ENCODE measurements at places on chromosomes 3 and 15.

- DNase-seq: no peak
Measured at GRCh38 chr3:177968891-177969290, 567.3 kb upstream of the KCNMB2 start.

- no peak for DNase-seq
Measured at GRCh38 chr3:59878038-59878427, 828.2 kb upstream of the CFAP20DC start.

DNA sequence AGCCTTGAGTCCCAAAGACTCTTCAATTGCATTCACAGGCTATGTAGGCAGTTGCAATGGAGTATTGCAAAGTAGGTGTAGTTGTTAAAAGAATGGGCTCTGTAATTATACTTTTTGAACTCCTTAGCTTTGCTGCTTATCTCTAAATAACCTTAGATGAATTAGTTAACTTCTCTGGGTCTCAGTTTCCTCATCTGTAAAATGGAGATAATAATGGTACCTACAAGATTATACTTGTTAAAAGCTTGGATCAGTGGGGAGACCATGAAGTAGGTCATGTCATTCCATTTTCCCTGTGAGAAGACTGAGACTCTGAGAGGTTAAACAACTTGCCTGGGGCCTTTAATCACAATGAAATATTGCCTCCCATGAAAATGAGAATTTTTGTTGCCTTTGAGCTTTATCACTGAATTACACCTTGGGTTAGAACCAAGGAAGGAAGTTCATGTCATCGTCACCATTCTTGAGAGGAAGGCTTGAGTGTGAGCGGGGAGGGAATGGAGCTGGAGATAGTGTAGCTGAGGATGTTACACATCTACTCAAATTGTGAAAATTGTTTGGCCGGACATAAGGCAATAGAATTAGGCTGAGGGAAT lies 38.1 kb downstream of the CTDSPL start:
- DNase-seq: no peak

DNA sequence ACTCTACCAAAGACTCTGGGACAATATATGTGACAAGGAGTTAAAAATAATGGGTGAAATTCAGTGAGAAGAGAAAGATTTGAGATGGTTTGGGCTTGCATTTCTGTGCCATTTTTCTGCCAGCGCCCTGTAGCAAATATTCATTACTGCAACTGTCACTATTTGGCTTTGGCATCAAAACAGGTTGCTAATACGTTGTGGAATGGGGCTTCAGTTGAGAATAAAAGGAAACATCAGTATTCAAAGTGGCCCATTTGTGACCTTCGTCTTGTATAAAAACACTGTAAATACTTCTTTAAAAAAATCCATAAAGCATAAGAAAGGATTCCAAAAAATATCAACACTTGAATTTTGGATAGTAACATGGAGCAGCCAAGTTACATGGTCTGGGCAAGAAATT lies 309.2 kb downstream of the ZNF385D start:
- no peak for DNase-seq

DNA sequence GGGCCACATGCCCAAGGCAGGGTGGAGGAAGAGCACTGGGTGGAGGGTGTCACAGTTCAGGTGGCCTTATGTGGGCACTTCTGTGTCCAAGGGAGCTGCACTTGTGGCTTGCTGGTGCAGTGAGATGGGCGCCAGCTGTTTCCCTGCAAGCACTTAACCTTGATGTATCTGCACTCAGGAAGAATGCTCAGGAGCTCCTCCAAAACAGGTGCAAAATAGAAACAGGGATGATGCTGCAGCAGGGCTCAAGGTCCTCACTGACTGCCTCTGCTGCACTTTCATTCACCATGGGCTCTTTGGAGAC lies 151.3 kb downstream of the CADPS start:
- no peak for DNase-seq

GRCh38 chr3:98343647-98344507 lies 9.8 kb upstream of the OR5K4 start:
- DNase-seq: no peak

GRCh38 chr15:59385171-59385570 lies 12.5 kb upstream of the MYO1E start:
- no peak for DNase-seq

DNA sequence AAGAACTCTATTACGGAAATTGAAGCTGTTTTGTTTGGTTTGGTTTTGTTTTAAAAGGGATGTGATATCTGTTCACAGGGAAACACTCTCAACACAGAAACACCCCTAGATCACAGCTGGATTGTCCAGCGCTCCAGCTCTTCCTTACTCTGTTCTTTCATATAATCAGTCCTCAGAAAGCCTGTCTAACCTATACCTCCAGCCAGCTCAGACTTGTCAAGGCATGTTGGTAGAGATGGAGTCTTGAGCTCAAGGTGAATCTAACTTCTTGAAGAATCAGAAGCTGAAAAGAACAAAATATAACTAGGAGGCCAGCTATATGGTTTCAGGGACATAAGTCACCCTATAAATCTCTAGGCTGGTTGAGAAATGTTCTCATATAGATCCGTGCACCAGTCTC lies 110.2 kb upstream of the EPHA3 start:
- no peak for DNase-seq

GRCh38 chr3:65878831-65879230 lies 159.9 kb downstream of the MAGI1 start:
- DNase-seq: no peak

DNA sequence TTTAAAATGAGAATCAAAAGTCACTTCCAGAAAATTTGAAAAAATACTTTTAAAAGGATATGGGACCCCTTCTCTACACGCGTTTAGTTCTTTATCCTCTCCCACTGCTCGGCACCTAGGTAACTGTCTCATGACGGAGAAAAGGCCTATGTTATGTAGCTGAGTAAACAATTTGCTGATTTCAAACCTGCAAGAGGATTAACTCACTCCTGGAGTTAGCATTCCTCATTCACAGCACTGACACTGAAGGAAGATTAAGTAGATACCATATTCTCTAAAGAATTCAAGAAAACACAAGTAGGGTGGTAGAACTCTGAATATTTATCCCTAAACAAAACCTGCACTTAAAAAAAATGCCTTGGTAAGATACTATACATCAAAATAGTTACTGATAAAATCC lies 30.2 kb upstream of the PYGO1 start:
- no peak for DNase-seq

- no peak for DNase-seq
Measured at GRCh38 chr3:113295463-113295862, 84.1 kb downstream of the BOC start.

- DNase-seq: peak; percentile 27
Measured at GRCh38 chr3:133487920-133488540, 85.5 kb upstream of the CDV3 start.

GRCh38 chr15:65083262-65083701 lies 6.7 kb downstream of the KBTBD13 start:
- DNase-seq: no peak

DNA sequence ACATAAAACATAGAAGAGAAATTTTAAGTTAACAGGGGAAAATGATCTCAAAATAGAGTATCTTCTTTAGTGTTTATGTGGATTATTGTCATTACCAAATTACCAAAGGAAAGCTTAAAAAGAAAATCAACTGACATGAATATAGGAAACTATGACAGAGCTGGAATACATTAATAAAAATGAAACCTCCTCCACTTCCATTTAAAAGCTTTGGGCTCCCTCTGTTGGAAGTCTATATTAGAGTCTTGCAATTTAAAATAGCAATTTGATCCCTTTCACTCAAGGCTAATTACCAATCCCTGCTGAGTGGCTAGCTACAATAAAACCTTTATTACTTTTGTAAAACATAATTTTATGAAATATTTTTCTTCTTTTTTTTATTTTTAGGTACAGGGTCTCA lies 61.4 kb upstream of the IMPG2 start:
- no peak for DNase-seq

DNA sequence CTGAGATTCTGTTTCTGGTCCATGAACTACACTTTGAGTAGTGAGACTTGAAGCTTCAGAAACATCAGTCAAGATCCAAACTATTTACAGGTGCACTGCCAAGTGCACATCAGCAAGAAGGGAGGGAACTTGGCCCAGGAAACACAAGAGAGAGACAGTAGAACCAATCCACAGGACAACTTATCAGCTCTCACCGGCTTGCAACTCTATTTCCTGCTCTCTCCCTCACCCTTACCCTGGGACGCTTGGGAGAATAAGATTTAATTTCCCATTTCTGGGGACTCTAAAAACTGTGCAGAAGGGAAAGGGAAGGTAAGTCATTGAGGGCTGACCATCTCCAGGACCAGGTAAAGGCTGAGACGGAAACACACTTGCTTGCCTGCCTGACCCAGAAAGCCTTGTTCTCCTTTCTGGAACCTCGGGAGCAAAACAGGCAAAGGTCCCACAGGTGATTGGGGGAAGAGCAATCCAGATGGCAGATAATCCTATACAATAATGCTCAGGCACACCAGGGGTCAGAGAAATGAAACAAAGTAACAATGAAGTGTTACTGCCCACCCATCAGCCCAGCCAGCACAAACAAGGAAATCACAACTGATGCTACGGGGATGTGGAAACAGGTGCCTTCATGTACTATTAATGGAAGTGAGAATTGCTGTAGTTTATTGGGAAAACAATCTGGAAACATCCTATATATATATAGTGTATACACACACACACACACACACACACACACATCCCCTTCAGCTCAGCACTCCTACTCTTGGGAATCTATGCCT lies 154.4 kb downstream of the XXYLT1 start:
- no peak for DNase-seq

- DNase-seq: no peak
Measured at GRCh38 chr3:157157836-157158235, 2.1 kb downstream of the CCNL1 start.

DNA sequence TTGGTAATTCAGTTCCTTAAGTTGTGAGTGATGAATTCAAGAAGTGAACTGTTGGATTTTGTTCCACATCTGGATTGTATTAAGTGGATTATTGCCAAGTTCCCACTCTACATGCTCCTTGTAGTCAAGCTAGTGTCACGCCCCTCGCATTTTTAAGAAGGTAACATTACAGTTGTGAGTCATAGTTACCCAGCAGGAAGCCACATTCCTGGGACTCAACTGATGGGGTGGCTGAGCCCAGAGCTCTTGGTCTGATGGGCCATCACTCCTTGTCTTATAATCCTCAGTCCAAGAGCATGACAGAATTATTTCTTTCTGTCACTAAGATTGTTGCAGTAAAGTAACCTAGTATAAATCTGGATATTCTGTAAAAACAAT lies 102.7 kb downstream of the PTPRG start:
- no peak for DNase-seq

- no peak for DNase-seq
Measured at GRCh38 chr3:69838217-69838616, 99.0 kb downstream of the MITF start.

GRCh38 chr3:126287171-126287535 lies 70.1 kb downstream of the KLF15 start:
- DNase-seq: no peak

DNA sequence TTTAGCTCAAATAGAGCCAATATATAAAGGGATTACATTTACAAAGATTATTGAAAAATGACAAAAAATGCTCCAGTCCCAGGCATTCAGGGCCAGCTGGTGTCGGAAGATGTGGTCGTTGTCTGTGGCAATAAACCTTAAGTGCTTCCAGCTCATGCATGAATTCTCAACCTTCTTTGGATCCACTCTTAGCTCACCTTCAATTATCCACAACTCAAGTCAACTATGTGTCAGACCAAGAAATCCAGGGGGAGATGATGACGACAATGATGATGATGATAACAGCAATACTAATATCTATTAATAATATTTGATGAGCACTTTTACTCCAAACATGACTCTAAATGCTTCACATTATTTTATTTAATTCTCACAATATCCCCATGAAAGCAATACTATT lies 53.6 kb upstream of the PXYLP1 start:
- DNase-seq: no peak

- no peak for DNase-seq
Measured at GRCh38 chr3:36926292-36926897, 18.5 kb downstream of the TRANK1 start.

- DNase-seq: no peak
Measured at GRCh38 chr3:32757618-32758374, 60.0 kb upstream of the TRIM71 start.

DNA sequence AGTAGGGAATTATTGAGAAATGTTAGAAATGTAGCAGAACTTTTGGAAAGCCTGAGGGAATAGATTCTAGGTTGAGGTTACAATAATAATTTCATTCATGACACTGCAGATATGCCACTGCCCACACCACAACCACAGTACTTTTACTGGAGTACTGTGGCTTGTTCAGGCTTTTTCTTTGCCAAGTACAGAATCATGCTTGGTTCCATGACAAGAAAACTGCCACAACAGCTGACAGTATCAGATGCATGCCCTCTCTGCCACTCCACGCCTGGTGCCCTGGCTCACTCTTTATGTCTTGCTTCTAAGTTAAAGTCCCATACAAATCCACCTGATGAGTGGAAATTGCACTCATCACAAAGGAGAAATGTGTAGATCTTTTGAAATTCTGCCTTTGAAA lies 398.6 kb downstream of the ZIC1 start:
- no peak for DNase-seq

DNA sequence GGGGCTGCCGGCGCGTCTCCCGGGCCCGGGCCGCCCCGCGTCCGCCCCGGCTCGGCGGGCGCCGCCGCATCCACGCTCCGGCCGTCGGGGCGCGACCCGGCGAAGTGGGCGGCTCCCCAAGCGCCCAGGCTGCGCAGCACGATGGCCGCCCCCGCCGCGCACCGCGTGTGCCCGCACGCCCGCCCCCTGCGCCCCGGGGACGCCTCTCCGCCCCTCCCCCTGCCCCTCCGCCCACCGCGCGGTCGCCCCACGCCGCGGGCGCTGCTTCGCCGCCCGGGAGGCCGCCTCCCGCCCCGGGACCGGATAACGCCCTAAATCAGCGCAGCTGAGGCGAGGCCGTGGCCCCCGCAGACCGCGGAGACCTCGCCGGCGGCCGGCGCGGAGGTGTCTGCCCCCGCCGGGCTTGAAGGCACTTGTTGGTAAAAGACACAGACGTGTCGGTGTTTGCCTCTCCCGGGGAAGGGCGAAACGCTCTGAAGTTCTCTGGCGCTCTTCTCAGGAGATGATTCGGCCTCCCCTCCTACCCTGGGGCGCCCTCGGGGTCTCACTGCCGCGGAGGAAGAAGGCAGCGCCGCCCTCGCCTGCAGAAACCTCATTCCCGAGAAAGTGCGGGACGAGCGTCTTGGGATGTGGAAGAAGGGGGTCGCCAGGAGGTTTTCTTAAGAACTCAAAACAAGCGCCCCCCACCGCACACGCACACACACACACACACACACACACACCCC lies at the start of gene BNC1:
Gene BNC1 (minus strand): TSS at position 106 of the 725 bp plus-strand sequence. CDS start 36 bp downstream, at position 70.
- DNase-seq: no peak

- DNase-seq: no peak
Measured at GRCh38 chr15:67406257-67406861, 114.6 kb upstream of the C15orf61 start.

- no peak for DNase-seq
Measured at GRCh38 chr15:67116742-67117141, 51.3 kb downstream of the SMAD3 start.

DNA sequence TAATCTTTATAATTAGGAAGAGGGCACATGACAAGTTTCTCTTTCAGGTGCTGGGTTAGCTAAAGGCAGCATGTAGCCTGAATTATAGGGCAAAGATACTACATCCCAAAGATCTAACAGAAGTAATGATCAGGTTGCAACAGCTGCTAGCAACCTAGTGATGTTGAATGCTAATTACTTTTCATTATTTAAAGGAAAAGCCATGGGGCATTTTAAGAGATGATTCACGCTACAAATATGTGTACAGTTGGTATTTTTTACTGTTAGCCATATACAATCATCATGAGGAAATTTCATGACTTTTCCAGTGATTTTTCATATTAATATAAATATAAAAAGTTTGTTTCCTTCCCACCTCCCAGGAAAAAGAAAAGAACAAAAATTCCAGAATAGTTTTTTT lies 43.0 kb downstream of the NEK10 start:
- DNase-seq: no peak

- DNase-seq: no peak
Measured at GRCh38 chr15:98878172-98878571, 129.4 kb downstream of the PGPEP1L start.
